Vagina (tissue), 2 donors: ENCODE measurements at places on chromosomes 12 and 14. TPM values are rescaled to one million over a fixed set of nuclear protein-coding genes. Genes with fewer than 3 reads are reported as not detected.

DNA sequence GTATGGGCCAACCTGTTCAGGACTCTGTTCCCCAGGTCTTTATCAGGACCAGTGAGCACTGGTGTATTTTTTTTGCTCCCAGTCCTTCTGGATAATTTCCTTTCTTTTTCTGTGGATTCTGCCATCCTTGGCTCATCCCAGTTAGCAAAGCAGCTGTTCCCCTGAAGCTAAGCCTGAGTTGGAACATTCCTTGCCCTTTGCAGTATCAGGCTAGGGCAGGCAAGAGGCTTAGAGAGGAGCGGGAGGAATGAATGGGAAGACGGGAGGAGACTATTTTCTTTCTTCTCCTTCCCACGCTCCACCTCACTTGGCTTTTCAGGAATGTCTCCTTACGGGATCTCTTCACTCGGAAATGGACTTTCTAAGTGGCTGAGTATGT, 29.2 kb downstream of the ERG28 start:
- no peak overlapping the region for H3K4me3 ChIP-seq
- H3K27me3 ChIP-seq: no peaks in the 10 kb centered on the region
- H3K36me3 ChIP-seq: no peaks in the 10 kb centered on the region
- no peak overlapping the region for H3K27ac ChIP-seq
- no peak for DNase-seq
- H3K4me1 ChIP-seq: no peaks in the 10 kb centered on the region

GRCh38 chr12:58809064-58809607, 111.2 kb downstream of the LRIG3 start:
- H3K27ac ChIP-seq: no peak overlapping the region
- H3K4me1 ChIP-seq: no peaks in the 10 kb centered on the region
- no peaks in the 10 kb centered on the region for H3K27me3 ChIP-seq
- DNase-seq: no peak
- no peak overlapping the region for H3K4me3 ChIP-seq
- no peaks in the 10 kb centered on the region for H3K36me3 ChIP-seq

DNA sequence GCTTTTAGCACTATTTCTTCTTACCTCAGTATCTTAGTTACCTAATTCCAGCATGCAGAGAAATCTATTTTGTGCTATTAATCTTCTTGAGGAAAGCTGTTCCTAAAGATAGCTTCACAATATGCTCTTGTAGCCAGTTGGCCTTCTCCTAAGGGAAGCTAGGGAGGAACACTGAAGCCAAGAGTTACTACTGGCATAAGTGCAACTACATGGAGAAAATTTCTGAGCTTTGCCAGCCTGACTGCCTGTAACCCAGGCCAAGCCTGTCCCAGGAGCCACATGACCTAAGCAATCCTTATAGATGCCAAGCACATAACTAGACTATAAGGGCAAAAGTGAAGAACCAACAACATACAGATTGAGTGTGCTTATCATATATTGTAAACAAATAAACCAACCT, 890.2 kb downstream of the FLRT2 start:
- H3K4me1 ChIP-seq: no peaks in the 10 kb centered on the region
- H3K36me3 ChIP-seq: no peaks in the 10 kb centered on the region
- no peaks in the 10 kb centered on the region for H3K27me3 ChIP-seq
- no peak overlapping the region for H3K27ac ChIP-seq
- no peak for DNase-seq

DNA sequence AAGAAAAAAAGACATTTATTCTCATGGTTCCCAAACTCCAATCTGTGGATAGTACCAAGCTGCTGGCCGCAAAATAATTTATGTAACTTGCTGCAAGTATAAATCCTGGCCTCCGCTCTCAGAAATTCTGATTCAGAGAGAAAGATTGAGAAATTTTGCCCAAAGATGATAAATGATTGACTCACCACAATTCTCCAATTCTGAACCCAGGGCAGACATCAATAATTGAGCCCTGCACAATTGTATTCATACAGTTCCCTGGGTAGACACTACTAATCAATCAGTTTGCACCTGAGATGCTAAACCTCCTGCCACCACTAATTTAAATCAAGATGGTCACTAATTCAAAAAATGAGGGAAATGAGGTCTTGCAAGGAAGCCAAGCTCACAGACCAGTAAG, 38.2 kb downstream of the TRPV4 start:
- H3K36me3 ChIP-seq: no peaks in the 10 kb centered on the region
- H3K27me3 ChIP-seq: no peaks in the 10 kb centered on the region
- DNase-seq: no peak
- no peak overlapping the region for H3K4me3 ChIP-seq
- no peak overlapping the region for H3K27ac ChIP-seq

DNA sequence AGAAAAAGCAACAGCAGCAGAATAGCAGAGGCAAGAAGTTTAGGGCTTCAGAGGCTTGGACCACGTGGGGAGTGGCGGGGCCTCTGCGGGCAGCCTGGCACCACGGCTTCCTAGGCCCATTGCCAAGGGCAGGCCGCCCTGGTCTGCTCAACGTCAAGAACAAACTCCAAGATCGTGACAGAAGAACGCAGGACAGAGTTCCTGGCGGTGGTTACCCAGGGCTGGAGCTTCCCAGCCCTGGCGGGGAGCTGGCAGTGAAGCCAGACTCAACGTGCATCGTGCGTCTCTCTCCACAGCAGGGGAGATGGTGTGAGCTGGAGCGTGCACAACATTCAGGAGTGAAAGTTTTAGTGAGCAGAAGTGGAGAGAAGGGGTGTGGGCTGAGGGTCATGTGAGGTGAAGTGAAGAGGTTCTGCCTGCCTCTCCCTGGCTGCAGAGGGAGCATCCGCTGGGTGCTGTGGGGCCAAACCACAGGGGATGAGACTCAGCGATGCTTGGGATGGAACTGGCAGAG, 13.9 kb upstream of the CACNA2D4 start:
- H3K27ac ChIP-seq: no peak overlapping the region
- no peaks in the 10 kb centered on the region for H3K27me3 ChIP-seq
- no peak overlapping the region for H3K4me3 ChIP-seq
- peaks cover 27% of the 10 kb centered on the region for H3K4me1 ChIP-seq

GRCh38 chr12:113228394-113229028, 7.2 kb downstream of the TPCN1 start:
- H3K4me1 ChIP-seq: peaks cover 50% of the 10 kb centered on the region
- peak overlapping the region; percentile 5 for H3K27ac ChIP-seq
- peaks cover 47% of the 10 kb centered on the region for H3K36me3 ChIP-seq
- no peak overlapping the region for H3K4me3 ChIP-seq

DNA sequence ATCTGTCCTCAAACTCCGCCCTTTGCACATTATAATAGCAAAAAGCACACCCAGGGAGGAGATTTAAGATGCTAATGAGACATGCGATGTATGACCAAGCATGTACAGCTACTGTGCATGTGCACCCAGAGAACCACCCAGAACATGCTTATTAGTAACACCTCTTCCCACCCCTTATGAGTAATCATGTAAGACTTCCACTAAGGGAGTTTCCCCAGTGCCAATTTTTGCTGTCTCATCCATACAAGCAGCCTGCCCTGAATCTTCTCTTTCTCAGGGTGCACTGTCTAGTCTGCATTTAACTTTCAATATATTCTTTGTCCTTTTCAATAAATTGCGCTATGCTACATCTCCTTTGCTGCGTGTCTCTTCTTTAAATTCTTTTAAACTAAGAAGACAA, 830.0 kb upstream of the NOVA1 start:
- no peak overlapping the region for H3K4me3 ChIP-seq
- H3K4me1 ChIP-seq: no peaks in the 10 kb centered on the region
- H3K27me3 ChIP-seq: no peaks in the 10 kb centered on the region
- H3K36me3 ChIP-seq: no peaks in the 10 kb centered on the region

GRCh38 chr14:43005807-43006206, 1399.1 kb downstream of the LRFN5 start:
- no peak overlapping the region for H3K27ac ChIP-seq
- H3K4me3 ChIP-seq: no peak overlapping the region
- no peaks in the 10 kb centered on the region for H3K27me3 ChIP-seq

GRCh38 chr12:32997471-32997870, 100.9 kb upstream of the PKP2 start:
- H3K27ac ChIP-seq: no peak overlapping the region
- no peaks in the 10 kb centered on the region for H3K27me3 ChIP-seq
- DNase-seq: no peak
- H3K4me1 ChIP-seq: no peaks in the 10 kb centered on the region

DNA sequence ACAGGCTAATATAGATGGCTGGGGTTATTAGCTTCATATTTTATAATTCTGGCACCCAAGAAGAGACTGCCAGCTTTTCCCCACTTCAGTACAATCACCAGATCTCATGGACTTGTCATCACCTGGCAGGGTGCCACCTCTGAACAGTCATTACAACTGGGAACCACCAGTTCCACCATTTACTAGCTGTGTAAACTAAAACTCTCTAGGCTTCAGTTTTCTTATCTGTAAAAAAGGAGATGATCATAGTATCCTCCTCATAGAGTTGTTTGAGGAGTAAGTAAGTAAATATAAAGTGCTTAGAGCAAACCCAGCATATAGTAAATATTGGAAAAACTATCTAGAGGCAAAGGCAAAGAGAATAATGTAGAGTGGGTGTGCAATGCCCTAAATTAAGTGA, 19.3 kb downstream of the CPNE8 start:
- H3K27me3 ChIP-seq: no peaks in the 10 kb centered on the region
- no peak for DNase-seq
- H3K4me3 ChIP-seq: no peak overlapping the region
- H3K4me1 ChIP-seq: peaks cover 13% of the 10 kb centered on the region

DNA sequence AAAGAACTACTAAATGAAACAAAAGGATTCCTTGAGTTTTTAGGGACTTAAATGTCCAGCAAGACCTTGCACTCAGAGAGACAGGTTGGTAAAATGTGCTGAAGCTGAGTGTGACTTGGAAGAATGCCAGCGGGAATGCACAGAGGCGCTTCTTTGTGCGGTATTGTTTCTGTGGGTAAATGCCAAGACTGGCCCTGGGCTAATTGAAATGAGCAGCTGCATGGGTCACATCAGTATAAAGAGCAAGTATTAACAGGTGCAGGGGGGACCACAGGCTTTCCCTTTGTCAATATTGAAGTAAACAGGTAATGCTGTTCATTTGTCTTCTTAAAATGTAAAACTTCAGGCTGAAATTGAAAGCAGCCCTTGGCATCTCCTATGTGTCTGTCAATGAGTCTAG, 74.3 kb downstream of the LMO3 start:
- H3K36me3 ChIP-seq: no peaks in the 10 kb centered on the region
- no peak overlapping the region for H3K27ac ChIP-seq
- no peak overlapping the region for H3K4me3 ChIP-seq
- no peak for DNase-seq

DNA sequence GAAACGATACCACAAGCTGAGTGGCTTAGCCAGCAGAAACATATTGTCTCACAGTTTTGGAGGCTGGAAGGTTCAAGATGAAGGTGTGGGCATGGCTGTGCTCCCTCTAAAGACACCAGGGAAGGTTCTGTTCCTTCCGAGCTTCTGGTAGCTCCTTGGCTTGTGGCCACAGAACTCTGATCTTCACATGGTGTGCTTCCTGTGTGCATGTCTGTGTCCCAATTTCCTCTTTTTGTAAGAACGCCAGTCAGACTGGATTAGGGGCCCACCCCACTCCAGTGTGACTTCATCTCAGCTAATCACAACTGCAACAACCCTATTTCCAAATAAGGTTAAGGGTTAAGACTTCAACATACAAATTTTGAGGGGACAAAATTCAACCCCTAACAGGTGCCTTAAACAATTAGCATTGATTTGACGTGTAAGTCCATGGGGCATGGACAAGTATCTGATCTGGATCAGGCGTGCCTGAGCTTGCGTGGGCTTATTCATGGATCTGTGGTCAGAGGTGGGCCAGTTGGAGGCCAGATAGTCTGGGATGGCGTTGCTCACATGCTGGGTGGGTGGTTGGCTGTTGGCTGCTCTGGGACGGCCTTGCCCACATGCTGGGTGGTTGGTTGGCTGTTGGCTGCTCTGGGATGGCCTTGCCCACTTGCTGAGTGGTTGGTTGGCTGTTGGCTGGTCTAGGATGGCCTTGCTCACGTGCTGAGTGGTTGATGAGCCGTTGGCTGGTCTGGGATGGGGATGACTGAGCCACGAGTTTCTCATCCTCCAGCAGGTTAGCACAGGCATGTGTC, 88.5 kb downstream of the LGMN start:
- H3K4me3 ChIP-seq: no peak overlapping the region
- peak overlapping the region; percentile 53 for H3K27ac ChIP-seq
- H3K27me3 ChIP-seq: no peaks in the 10 kb centered on the region
- peaks cover 39% of the 10 kb centered on the region for H3K4me1 ChIP-seq
- no peaks in the 10 kb centered on the region for H3K36me3 ChIP-seq

Gene DTX1
- 8.3 TPM for total RNA-seq

Gene SLC7A8
- total RNA-seq: 68.5 TPM

Gene SDR9C7
- 11.0 TPM for total RNA-seq

Gene IGFBP6
- 684 TPM for total RNA-seq

Gene KRT71
- not detected for total RNA-seq

Gene FLVCR2
- 3.7 TPM for total RNA-seq

Gene KCNC2
- total RNA-seq: 0.25 TPM

Gene OR4E2
- total RNA-seq: not detected

Gene A2M
- total RNA-seq: 274 TPM
